ENCODE measurements at places on chromosomes 1 and 21.
A peak's percentile ranks its signal among the peaks of the same experiment; 100 is the strongest.

- DNase-seq = no peak
Observed at GRCh38 chr1:233121947-233122559, 171.6 kb downstream of the NTPCR start.

- no peak for DNase-seq
Observed at GRCh38 chr1:38381256-38381655, 334.7 kb upstream of the POU3F1 start.

DNA sequence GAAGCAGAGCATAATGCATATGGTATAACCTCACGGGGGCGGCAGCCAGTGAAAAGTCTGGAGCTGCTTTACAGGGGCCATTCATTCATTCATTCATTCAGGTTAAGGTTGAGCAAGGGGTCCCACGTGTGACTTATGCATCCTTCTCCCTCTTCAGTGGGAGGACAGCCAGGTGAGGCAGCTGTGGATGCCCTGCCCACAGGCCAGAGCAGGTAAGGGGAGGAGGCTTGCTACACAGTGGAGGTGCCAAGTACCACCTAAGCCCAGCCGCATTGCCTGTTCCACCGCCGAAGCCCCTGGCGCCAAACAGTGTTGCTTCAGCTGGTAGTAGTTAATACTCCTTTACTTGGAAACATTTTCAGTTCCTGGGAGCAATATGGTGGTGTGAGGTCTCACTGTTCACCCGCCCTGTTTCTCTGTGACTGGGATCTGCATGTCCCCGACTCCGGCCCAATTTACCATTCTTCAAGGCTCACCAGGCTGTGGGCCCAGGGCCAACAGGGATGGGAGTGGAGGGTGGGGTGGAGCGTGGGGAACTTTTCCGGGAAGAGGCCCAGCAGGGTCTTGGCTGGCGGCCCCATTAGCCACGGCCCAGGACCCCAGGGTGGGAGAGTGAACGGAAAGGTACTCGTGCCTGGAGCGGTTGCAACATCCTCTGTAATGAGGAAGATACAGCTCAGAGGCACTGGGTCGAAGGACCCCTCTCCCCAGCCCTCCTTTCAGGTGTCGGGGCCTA lies 722 bp upstream of the PODN start:
- DNase-seq = no peak

DNA sequence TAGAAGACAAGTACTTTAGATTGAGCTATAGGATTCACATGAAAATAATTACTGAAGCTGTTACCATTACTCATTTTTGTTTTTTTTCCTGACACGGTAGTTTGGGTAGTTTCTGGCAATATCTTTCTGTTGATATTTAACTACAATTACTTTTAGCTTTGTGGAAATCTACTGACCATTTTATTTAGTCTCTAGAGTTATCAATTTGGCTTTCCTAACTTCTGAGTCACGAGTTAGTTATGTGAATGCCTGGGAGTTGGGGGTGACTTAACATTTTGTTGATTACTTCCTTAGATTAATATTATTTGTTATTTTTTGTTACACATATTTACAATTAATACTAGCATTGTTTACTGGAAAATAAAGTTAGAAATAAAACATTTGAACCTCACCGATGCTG lies 160.6 kb downstream of the HMCN1 start:
- no peak for DNase-seq

DNA sequence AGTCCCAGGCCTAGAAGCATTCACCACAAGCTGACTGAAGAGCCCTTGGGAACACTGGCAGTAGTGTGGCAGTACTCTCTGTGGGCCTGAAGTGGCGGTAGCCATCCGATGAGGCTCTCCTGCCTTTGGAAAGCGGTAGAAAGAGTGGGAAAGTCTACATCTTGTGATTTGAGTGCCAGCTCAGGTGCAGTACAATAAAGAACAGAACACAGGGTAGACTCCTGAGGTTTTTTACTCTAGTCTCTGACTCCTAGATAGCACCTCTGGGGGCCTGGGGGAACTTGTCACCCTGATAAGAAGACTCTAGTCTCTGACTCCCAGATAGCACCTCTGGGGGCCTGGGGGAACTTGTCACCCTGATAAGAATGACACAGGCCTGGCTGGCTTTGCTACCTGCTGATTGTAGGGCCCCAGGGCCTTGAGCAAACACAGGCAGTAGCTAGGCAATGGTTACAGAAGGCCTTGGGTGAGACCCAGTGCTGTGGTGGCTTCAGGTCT lies 18.0 kb upstream of the IL20 start:
- no peak for DNase-seq

DNA sequence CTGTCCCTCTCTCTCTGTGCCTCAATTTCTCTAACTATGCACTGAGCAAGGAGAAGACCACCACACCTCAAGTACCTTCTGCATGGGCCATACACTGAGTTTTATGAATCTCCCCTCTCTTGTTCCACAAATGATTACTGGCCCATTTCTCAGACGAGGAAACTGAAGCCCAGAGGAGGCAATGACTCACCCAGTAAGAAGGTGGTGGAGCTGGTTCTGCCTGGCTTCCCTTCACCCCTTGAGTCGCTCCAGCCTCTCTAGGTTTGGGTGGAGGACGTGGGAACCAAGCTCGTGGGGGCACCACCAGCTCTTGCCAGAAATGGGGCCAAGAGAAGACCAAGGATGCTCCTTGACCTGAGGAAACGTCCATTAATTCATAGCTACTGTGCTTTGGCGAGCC lies 21.3 kb upstream of the RUNX3 start:
- no peak for DNase-seq

GRCh38 chr1:212315907-212316306 lies 30.7 kb downstream of the PPP2R5A start:
- DNase-seq = no peak

DNA sequence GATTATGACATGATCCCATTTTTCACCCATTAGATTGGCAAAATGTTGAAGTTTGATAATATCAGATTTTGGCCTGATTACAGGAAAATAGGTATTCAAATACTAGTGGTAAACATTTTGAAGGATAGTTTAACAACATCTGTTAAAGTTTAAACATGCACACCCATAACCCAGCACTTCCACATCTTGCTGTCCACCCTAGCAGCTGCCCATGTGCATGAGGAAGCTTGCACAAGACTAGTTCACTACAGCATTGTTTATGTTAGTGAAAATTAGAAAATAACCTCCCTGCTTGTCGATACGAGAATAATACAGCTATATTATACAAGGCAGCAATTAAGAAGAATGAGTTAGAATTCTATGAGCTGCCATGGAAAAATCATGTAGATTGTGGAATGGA lies 127.6 kb downstream of the C1orf21 start:
- DNase-seq = no peak

GRCh38 chr1:87424541-87424940 lies 95.9 kb downstream of the LMO4 start:
- no peak for DNase-seq

DNA sequence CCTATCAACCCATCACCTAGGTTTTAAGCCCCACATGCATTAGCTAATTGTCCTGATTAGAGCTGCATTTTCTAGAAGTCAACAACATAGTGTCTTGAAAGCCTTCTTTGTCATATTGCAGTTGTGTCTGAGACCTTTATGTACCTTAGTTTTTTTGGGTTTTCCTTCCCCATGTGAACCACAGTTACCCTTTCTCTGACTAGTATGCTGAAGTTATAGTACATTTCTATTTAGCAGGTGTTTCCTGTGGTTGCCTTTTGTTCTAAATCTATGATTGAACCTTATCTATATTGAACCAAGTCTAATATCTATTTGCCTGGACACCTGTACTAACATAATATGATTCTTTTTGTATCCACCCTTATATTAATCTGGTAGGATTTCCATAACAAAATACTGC lies 135.6 kb downstream of the ST6GALNAC3 start:
- DNase-seq = no peak

GRCh38 chr1:176880955-176881595 lies 283.4 kb downstream of the ASTN1 start:
- peak; percentile 65 for DNase-seq

GRCh38 chr1:58657082-58657481 lies 42.8 kb downstream of the MYSM1 start:
- no peak for DNase-seq
